ENCODE measurements at places on chromosomes 1 and 21.

DNA sequence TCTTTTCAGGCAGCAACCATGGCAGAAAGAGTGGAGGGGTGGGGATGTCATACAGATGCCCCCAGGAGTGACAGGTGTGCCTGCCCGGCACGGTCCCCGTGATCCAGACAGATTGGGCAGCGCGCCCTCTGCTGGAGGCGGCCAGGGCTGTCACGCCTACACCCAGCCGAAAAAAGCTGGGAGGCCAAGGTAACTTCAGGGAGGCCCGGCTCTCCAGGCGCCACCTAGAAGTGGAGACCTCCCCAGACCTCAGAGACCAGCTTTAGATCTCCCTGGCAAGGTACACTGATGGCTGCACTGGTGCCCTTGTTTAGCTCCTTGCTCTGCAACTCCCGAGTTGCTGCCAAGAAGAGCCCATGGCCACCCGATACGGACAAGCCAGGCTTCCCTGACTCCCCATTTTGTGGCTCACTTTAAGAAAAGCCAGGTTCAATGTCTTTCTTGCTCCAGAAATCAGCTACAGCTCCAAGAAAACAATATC lies 6.6 kb downstream of the GOLT1A start:
- peak; percentile 66 for DNase-seq

GRCh38 chr1:117633936-117634335 lies 28.1 kb downstream of the TENT5C start:
- DNase-seq, result no peak

DNA sequence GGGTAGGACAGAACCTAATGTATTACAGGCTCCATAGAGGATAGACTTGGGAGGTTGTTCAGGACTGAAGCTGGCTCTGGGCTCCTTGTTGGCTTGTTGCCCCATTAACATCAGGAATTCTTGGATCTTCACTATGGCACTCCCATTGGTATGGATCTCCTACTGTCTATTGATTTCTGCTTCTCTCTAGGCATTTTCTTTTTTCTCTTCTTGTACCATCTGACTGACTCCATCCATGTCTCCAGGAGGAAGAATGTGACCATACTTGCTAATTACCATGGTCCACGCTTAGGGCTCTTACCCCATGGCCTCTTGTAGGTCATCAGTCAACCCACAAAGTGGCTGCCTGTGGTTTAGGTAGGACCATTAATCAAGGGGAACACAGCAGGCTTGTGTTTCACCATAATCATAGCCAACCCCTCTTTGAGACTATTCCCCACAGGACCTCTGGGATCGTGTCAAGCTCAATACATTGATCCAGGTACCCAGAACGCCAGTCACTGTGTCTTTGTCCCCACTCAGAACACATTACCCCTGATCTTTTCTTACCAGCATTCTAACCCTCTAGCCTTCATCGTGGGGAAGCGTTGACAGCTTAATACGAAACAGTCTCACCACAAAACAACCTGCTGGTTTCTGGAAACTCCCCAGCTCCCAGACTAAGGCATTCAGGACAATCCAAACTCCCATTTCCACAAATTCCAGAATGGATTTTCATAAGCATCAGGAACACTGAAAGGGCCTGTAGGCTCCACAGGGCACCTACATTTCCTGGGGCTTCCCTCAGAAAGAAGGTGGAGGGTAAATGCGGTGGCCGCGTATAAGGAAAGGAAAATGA lies 97.1 kb downstream of the ETS2 start:
- DNase-seq, result no peak

DNA sequence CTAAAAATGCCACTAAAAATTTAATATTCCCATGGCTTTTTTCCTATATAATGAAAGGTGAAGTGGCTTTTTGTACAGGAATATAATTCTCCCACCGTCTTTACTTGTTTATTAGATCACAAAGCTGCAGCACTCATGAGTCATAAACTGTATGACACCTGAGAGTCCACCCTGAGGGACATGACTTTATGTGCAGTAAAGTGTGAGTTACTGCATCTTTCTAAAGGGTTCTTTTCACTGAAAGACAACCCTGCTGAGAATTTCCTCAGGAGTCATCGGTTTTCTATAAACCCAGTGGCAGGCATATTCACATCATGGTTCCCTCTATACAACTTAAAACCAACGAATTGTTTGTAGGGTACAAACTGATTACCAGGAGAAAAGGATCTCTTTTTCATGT lies 77.4 kb downstream of the APP start:
- no peak for DNase-seq

DNA sequence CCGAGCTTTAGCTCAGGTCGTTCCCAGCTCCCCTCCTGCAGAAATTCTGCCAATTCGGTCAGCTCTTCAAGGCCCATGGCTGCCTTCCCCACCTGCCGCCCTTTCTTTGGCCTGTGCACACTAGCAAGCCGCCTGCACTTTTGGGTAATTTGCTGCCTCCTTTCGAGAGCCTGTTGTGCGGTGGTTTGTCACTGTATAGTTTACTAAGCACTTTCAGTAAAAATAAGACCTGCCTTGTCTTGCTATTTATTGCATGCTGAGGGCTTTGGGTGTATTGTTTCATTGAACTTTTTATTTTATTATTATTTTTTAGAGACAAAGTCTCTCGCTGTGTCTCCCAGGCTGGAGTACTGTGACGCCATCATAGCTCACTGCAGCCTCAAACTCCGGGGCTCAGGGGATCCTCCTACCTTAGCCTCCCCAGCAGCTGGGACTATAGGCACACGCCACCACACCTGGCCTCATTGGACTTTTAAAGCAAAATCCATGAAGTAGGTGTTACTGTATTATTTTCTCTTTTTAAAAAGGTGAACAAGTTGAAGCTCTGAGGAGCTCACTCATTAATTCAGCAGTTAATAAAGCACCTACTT lies 1.1 kb upstream of the FABP3 start:
- no peak for DNase-seq

DNA sequence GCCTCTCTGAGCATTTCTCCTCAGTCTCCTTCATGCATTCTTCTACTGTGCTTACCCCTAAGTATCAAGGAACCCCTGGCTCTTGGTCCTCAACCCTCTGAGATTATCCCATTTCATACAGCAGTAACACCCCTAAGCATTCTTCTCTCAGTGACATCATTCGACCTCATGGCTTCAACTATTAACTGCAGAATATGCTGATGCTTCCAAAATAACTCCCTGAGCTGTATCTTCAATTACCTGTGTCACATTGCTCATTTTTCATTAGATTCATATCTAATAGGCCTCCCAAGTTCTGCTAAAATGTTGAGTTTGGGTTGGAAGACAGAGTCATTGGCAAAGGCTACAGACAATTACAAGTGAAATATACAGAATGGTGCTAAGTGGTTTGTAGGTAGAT lies 7.5 kb downstream of the CAPN8 start:
- no peak for DNase-seq

- no peak for DNase-seq
Observed at GRCh38 chr1:233061265-233061664, 110.9 kb downstream of the NTPCR start.

DNA sequence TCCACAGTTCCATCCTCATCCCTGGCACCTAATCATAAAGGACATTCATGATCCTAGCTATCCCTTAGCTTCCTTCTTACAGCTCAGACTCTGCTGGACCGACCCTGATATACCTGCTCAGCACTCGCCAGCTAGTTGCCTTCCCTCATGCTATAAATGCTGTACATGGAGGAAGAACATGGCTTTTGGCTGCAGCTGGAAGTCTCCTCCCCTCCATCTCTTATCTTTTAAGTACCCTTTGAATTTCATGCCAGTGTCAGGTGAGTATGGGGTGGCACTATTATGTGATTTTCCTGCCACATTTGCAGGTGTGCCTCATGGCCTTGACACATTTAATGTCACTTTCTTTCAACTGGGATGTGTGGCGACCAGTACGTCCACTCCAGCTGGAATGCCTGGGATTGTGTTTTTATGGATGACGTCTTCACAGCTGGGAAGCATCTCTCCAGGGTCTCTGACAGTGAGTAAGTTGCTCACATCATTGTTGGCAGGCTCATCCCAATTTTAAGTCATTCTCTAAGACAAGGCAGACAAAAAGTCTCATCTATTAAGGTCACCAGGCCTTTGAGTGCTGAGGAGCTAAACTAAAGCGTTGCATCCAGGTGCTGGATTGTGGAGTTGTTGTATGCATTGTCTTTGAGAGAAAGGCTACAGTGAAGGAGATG lies 43.4 kb downstream of the RUNX1 start:
- DNase-seq, result no peak

DNA sequence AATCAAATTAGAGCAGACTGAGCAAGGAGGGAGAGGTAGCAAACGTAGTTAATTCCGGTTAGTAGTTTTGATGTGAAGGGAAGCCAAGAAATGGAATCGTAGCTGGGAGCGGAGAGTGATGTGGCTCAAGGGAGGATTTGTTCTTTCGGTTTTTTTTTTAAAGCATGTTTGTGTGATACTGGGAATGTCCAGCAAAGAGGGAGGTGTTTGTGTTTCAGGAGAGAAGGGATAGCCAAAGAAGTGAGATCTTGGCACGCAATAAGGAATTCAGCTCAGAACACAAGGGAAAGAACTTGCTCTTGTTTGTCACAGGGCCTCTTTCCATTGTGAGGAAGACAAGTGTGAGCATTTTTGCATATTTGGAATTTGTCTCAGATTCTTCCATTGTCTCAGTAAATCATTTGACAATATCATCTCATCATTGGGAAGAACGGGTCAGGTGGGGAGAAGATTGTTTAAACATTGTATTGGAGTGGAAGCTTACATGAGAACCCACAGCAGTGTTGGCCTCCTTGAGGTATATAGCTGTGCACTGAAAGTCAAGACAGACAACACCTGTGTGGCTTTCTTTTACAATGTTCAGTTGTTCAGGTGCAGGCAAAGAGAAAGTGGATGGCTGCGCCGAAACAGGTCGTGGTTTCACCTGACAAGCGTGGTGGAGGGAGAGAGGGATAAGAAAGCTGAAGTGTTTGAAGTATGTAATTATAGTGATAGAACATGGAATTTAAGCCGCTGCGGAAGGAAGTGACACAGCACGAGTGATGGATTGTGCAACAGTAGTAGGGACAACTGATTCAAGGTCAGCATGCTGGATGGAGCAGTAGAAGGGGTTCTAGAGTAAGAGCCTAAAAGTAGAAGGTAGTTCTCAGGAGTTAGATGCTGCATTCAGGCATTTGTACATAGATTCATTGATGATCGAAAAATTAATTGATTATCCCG lies 25.4 kb downstream of the FMN2 start:
- no peak for DNase-seq

DNA sequence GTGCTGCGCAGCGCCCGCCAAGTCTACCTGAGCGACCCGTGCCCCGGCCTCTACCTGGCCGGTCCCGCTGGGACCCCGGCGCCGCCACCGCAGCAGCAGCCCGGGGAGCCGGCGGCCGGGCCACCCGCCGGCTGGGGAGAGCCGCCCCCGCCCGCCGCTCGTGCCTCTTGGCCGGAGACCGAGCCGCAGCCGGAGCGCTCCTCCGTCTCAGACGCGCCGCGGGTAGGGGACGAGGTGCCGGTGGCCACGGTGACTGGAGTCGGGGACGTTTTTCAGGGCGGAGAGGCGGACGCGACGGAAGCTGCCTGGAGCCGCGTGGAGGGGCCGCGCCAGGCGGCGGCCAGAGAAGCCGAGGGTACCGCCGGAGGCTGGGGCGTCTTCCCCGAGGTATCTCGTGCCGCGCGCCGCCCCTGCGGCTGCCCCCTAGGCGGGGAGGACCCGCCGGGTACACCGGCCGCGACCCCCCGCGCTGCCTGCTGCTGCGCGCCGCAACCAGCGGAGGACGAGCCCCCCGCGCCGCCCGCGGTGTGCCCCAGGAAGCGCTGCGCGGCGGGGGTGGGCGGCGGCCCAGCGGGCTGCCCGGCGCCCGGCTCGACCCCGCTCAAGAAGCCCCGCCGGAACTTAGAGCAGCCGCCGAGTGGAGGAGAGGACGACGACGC lies 646 bp downstream of the IER5 start:
- DNase-seq, result peak; percentile 40

DNA sequence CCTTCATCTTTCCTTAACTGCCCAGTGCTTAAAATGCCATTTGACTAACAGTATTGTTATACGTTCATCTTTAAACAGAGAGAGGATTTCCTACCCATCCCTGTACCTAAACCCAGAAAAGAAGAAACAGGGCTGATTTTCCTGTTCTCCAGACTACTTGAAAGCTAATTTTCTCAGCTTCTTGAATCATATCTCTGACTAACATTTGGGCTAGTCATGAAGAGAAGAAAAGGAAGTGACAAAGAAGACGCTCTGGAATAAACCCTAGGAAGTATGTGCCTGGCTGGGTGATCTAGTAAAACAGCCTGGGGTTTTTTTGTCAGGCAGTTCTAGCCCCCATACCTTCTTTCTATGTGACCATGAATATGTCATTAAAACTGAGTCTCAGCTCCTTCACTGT lies 44.8 kb upstream of the SGIP1 start:
- DNase-seq, result no peak

DNA sequence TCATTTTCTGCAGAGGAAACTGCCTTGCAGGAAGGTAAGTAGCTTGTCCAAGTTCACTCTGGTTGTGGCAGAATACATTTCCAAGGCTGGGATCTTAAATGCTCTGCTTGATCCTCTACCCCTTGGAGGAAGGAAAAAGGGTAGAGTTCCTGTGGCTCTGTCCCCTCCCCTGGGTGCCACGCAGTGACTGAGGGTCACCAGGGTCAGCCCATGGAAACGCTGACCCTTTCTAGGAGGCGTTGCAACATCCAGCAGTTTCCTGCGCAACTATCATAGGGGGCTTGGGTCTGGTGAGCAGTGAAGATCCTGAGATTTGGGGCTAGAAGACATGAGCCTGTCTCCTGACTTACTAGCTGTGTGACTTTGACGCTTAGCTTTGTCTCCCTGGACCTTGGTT lies 29.4 kb upstream of the EPS8L3 start:
- DNase-seq, result no peak

- DNase-seq, result no peak
Observed at GRCh38 chr1:184686540-184686939, 68.1 kb downstream of the EDEM3 start.

GRCh38 chr1:2328676-2329455 lies 62.5 kb downstream of the MORN1 start:
- no peak for DNase-seq

GRCh38 chr1:200147094-200147493 lies 119.6 kb downstream of the NR5A2 start:
- no peak for DNase-seq

- no peak for DNase-seq
Observed at GRCh38 chr1:153936011-153936802, 10.3 kb downstream of the DENND4B start.

- DNase-seq, result no peak
Observed at GRCh38 chr1:199913318-199913717, 114.2 kb upstream of the NR5A2 start.

- no peak for DNase-seq
Observed at GRCh38 chr1:217660353-217661062, 29.4 kb downstream of the SPATA17 start.

DNA sequence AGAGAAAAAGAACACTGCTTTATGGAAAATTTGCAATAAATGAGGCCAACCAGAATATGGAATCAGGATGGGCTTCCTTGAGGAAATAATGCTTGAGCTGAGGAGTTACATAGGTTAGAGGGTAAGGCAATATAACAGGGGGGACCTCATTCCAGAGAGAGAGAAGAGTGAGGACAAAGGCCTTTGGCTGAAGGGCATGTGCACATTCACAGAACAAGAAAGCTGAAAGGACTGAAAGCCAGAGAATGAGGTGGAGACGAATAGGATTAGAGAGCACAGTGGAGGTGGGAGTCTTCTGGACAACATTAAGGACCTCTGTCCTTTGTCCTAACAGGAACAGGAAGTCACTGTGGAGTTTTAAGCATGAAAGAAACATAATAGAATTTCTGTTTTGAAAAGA lies 60.7 kb upstream of the MROH9 start:
- no peak for DNase-seq

Data from CD4-positive, alpha-beta T cell treated with Interferon alpha-2 for 1 hour (primary cell).